ENCODE measurements at places on chromosomes 5 and 9. TPM values are rescaled to one million over a fixed set of nuclear protein-coding genes. Genes with fewer than 3 reads are reported as not detected.

The COL23A1 gene
- total RNA-seq, result 0.85 TPM

DNA sequence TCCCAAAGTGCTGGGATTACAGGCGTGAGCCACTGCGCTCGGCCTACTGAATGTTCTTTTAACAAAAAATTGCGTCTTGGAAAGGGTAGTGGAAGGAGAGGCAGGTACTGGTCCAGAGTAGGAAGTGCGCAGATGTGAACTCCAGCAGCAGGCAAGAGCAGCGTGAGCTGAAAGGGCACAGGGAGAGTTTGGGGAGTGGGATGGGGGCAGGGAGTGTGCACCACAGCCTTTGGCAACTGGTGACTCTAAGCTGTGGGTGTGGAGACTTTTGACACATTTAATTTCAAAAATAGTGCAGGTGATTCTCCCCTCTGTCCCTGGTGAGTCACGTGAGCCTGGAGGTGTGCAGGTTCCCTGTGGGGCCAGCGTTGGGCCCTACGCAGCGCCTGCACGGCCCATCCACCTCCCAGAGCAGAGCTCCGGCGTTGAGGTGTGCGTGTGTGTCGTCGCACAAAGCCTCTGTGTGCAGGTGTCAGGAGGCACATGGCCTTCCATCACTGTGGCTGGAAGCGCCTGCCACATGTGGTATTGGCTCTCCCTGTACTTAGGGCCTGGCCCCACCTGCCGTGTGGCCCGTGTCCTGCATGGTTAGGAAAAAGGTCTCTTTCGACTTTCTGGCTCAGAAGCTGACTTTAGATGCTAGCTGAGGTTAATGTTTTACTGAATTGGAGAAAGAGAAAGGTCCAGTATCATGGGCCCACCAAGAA is 11.5 kb downstream of the SQSTM1 start:
- H3K4me1 ChIP-seq, result no peaks in the 10 kb centered on the region

- H3K4me1 ChIP-seq, result peaks cover 8% of the 10 kb centered on the region
- no peaks in the 10 kb centered on the region for H3K36me3 ChIP-seq
- no peak overlapping the region for H3K4me3 ChIP-seq
- no peak for DNase-seq
- peak overlapping the region; percentile 66 for H3K27ac ChIP-seq
Observed at GRCh38 chr9:6229619-6230018, 14.0 kb downstream of the IL33 start.

GRCh38 chr5:154278186-154278585 is 87.7 kb downstream of the GALNT10 start:
- no peak overlapping the region for H3K4me3 ChIP-seq
- no peaks in the 10 kb centered on the region for H3K36me3 ChIP-seq
- no peak overlapping the region for H3K27ac ChIP-seq

GRCh38 chr9:107935931-107936330 is 446.4 kb upstream of the KLF4 start:
- no peaks in the 10 kb centered on the region for H3K4me1 ChIP-seq
- no peak overlapping the region for H3K4me3 ChIP-seq
- DNase-seq, result no peak
- H3K27me3 ChIP-seq, result no peaks in the 10 kb centered on the region
- no peaks in the 10 kb centered on the region for H3K36me3 ChIP-seq

The COL5A1 gene
- total RNA-seq, result 90.4 TPM

- no peaks in the 10 kb centered on the region for H3K4me1 ChIP-seq
- no peak overlapping the region for H3K4me3 ChIP-seq
- H3K27me3 ChIP-seq, result no peaks in the 10 kb centered on the region
Observed at GRCh38 chr9:34001298-34001697, 47.4 kb downstream of the UBAP2 start.

Data from uterus (tissue), 4 donors.